ENCODE measurements at places on chromosomes 12 and 14.
A peak's percentile ranks its signal among the peaks of the same experiment; 100 is the strongest.

- no peak for DNase-seq
These were observed 24.5 kb downstream of the SLC16A7 start for GRCh38 chr12:59620326-59620725.

DNA sequence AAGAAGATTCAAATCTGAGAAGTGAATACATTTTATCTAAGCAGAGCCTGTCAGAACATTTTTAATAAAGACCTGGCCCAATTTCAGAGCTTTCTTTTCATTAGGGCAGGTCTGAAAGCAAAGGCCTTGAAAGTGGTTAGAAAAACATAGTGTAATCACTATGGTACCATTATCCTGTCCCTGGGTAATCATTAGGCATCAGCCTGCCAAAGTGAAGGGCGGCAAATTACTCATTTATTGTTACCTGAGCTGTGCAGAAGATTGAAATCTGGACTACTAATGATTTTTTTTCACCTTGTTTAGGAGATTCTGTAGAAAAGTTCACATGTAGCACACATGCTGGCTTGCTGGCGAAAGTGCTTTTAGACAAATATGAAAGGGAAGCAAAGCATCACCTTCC is 92.6 kb upstream of the PRKD1 start:
- no peak for DNase-seq

GRCh38 chr14:68987653-68988036 is 8.5 kb upstream of the ACTN1 start:
- DNase-seq, result no peak

- peak; percentile 51 for DNase-seq
These were observed 79.7 kb upstream of the REP15 start for GRCh38 chr12:27616356-27617142.

- no peak for DNase-seq
These were observed 23.9 kb upstream of the TEX22 start for GRCh38 chr14:105374389-105374788.

DNA sequence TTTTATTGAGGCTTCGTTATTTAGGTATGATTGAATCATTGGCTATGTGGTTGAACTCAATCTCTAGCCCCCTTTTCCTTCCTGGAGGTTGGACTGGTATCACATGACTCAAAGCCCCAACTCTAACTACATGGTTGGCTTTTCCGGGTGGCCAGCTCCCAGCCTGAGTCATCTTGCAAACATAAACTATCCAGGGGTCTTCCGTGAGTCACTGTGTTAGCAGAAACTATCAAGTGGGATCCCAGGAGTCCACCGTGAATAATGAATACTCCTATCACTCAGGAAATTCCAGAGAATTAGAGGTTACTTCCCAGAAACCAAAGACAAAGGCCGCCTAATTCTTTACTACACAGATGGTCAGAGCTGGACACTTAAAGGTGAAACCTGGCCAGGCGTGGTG is 19.7 kb upstream of the PLEKHD1 start:
- DNase-seq, result peak; percentile 88

DNA sequence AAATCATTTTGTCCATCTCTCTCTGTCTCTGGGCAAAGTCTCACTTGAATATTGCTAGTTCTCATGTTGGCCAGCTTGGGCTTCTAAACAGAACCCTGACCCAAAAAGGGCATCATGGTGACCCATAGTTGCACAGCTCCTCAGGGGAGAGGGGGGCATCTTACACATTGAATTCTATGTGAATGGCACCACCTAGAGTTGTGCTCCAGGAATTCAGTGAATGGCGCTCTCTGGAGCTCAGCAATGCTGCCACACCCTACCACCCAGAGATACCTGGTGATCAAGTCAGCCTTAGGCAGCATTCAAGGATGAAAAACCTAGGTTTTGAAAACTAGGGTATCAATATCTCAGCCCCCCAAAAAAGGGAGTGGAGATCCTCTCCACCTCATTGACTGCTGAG is 50.6 kb downstream of the SMUG1 start:
- no peak for DNase-seq

DNA sequence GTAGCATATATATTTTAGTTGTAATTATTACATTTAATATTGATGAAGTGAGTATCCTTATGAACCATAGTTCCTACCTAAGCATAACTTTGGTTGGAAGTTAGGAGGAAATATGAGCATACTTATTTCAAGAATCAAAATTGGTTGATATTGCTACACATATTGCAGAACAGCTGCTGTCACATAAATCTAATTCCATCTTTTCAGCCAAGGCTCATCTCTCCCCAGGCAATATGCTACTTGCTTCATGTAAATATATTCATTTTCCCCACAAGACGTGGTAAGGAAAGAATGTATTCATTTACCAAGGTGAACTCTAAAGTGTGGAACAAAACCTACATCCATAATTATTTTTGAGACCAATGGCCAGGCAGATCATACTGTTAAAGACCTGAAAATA is 62.5 kb upstream of the HIF1A start:
- no peak for DNase-seq

DNA sequence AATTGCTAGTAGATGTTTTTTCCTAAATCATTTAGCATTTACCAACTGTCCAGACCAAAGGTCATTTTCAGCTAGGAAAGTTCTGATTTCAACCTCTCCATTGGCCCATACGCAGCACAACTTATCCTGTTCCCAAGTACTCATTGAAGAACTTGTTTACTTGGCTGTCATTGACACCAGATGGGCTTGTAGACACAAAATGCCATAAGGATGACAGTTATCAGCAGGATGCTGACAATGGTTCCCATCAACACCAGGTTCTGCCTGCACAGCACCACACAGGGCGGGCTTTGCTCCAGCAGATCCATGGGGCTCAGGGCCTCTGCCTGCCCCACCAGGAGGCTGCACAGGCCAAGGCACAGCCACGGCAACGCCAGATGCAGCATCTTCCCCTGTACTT is 36.5 kb upstream of the TMPRSS12 start:
- DNase-seq, result no peak

- peak; percentile 42 for DNase-seq
These were observed 26.0 kb upstream of the GLIPR1L2 start for GRCh38 chr12:75364919-75365318.

- DNase-seq, result no peak
These were observed 139.3 kb downstream of the CALM1 start for GRCh38 chr14:90536092-90536491.

GRCh38 chr12:120764816-120765215 is 39.2 kb downstream of the ACADS start:
- DNase-seq, result no peak

DNA sequence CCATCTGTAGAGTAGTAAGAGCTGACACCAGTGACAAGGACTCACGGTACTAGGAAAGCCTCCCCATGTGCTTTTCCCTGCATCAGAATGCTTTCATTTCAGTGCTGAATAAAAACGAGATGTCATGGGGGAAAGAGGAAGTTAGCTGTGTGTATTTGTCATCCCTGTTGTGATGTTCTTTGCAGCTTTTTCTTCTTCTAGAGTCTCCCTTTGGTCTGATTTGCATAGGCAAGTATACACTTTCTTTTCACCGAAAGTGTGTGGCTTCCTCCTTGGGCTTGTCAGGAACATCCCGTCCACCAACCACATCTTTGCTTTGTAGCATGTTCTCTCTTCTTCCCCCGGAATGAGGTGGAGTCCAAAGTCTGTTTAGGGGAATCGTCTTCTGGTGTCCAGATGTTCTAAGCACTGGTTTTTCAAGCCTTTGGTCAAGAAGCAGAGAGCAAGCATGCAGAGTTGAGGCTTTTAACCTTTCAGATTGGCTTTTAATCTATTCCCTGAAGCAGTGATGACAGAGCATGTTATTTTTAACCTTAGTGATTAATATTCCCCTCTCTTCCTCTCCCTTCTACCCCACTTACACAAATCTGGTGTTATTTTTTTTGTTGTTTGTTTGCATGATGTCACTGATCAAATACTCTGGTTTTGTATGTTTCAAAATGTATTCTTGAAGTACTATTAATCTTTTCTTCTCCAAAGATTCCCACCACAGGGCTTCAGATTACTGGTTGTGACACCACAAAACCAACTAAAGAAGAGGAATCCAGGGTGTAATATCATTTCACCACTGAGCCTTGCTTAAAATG is 163.4 kb downstream of the SAMD4A start:
- peak; percentile 86 for DNase-seq

DNA sequence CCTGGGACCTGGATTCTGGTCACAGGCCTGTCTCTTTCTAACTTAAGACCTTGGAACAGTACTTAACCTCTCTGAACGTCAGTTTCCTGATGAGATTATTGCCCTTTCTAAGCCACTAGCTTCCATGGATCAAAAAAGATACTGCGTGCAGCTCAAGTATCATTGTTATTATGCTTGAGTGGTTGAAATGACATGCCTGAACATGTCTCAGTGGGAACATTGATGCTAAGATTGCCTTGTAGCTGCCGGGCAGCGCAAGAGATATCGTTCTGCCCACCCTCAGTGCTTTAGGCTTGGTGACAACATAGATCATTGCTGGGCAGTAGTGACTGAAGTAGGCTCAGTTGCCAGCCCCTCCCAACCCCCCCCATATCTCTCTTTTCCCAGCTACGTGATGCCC is 131.9 kb downstream of the SMOC1 start:
- no peak for DNase-seq

- peak; percentile 57 for DNase-seq
These were observed 149.5 kb upstream of the KRR1 start for GRCh38 chr12:75660805-75661404.

- peak; percentile 28 for DNase-seq
These were observed 94.2 kb downstream of the GRIP1 start for GRCh38 chr12:66584673-66585072.

GRCh38 chr12:111827907-111828306 is 14.1 kb upstream of the MAPKAPK5 start:
- DNase-seq, result no peak

GRCh38 chr12:122094735-122095631 is 16.4 kb downstream of the MLXIP start:
- DNase-seq, result peak; percentile 53

DNA sequence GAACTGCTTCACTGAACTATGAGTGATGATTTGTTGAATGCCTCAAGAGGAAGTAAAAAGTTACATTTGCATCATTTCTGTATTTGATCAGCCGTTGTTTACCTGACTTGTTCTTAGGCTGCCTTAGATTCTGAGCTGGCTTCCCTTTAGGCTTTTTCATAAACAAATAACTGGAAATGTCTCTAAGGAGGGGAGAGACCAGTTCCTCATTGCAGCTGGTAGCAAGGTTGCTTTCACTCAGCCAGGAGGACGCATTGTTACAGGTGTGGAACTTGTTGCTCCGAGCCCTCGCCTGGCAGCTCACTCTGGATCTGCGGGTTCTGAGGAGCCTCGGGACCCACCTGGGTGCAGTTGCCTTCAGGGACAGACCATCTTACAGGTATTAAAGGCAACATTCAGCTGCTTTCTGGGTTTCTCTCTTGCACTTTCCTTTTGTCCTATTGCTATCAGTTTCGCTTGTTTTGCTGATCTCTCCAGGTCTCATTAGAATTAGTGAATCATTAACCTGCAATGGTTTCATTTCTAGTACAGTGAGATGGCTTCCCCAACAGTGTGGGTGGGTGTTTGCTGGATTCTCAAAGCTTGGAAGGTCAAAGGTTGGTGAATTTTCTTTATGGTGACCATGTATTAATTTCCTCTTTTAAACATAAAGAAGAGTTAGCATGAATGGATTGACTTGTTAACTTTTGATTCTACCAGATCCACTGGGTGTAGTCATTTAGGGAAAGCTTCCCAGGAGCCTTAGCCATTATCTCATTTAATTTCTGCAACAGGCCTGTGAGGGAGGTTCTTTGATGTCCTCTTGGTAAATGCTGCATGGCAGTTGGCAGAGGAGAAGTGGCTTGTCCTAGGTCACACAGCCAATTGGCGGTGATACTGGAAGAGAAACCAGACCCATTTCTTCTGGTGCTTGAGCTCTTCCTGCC is at the start of gene PLEKHG7:
Gene PLEKHG7, plus strand, starts transcription at position 236 of the 926 bp plus-strand sequence. CDS start 3,643 bp downstream, outside the sequence.
- no peak for DNase-seq

DNA sequence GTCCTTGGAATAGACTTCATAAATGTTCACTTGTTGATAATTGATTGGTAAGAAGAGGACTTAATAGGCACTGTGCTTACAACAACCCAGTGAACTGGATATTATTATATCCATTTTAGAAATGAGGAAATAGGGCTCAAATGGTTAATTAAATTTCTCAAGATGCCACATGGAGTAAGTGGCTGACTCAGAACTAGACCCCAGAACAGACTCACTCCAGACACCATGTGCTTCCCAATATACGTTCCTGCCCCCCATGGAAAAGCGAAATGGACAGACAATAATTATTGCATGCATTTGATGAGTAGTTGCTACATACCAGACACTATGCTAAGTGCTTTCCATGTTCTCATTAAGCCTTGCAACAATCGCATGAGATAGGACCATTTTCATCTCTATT is 895 bp upstream of the ANKS1B start:
- no peak for DNase-seq

DNA sequence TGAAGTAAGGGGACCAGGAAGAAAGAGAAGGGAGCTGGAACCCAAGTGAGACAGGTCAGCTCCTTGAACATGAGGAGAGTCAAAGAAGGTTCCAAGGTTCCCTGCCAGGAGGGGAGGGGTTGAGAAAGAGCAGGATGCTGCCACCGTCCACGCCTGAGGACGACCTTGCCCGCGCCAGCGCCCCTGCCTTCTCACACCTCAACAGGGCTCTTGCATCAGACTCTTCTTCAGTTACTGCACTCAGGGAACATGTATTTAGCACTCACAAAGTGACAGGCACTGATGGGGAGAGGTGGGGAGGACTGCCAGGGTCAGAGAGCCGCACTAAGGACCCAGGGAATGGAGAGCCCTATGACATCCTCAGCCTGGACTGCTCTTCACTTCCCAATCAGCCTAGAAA is 102.1 kb upstream of the NUDT4 start:
- no peak for DNase-seq

DNA sequence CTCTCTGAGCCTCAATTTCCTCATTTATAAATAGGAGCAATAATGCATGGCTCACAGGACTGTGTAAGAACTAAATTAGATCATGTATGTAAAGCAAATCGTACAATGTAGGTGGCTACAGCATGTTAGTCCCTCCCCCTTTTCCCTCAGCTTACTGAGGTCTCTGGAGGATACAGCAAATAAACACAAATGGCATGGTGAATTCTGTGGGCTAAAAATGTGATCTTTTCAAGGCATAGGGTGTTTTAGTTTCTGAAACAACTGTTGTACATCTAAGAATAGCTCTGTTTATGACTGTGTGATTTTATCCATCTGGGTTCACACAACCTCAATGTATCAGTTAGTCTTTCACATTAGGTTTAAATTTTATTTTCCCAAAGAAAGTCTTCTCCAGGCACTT is 121.2 kb upstream of the PLEKHG7 start:
- DNase-seq, result no peak

- peak; percentile 83 for DNase-seq
These were observed 34.7 kb downstream of the PTGER2 start for GRCh38 chr14:52348776-52349175.

- DNase-seq, result no peak
These were observed 210.6 kb downstream of the ADGRD1 start for GRCh38 chr12:131164096-131164872.
